Hindlimb muscle (tissue), 1 donor: ENCODE measurements at places on chromosomes 1 and 21.
A peak's percentile ranks its signal among the peaks of the same experiment; 100 is the strongest.

DNA sequence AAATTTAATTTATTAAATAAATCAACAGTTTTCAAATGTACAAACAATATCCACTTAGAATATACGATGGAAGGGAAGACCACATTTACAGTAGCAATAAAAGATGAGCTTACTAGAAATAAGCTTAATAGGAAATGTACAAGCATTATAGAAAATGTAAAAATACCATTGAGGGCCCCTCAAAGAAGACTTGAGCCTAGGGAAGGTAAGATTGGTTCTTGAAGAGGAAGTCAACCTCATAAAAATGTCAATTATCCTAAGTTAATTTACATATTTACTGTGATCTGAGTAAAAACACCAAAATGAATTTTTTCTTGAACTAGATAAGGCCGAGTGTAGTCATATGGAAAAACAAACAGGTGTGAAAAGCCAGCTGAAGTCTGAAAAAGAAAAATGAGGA lies 39.7 kb upstream of the TRIM67 start:
- no peak for DNase-seq

DNA sequence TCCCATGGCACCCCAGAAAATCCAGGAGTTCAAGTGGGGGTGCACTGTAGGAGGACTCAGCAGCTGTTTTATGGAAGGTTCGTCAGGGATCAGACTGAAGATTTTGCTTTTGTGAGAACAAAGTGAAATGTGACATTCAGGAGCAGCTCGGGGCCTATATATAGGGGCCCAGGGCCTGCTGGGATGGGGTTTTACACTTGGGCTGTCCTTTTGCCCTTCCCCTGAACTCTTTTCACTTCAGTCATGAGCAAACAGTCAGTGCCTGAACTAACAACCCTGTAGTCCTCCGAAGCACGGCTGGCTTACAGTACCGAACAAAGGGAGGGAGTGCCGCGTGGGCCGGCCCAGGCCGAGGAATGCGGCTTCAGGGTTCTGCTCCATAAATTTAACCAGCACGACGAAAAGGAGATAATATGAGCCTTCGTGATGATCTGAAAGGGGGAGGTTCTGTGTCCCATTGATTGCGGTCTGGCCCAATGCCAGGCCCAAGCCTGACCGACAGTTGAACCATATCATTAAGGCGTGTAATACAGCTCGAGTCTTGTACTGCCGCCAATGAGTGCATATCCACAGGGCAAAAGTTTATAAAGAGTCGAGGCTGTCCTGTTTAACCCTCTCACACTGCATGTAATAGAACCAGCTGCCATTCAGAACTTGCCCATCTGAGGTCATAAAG lies 139.9 kb downstream of the DHRS3 start:
- peak; percentile 91 for DNase-seq

DNA sequence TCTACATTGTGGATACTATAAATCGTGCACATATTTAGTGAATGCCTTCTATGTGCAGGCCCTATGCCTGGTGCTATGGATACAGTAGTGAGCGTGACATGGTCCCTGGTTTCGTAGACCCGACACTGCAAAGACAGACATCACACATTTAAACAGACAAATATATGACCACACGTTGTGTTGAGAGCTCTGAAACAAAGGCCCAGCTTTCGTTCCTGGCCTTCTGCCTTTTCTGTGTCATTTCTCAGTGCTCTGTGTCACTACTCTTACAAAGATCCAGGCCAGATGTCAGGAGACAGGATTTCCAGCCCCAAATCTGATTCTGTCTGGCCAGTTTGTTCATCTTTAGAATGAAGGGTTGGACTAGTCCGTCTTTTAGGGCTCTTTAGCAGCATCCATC lies 19.3 kb upstream of the TRABD2B start:
- DNase-seq = no peak

DNA sequence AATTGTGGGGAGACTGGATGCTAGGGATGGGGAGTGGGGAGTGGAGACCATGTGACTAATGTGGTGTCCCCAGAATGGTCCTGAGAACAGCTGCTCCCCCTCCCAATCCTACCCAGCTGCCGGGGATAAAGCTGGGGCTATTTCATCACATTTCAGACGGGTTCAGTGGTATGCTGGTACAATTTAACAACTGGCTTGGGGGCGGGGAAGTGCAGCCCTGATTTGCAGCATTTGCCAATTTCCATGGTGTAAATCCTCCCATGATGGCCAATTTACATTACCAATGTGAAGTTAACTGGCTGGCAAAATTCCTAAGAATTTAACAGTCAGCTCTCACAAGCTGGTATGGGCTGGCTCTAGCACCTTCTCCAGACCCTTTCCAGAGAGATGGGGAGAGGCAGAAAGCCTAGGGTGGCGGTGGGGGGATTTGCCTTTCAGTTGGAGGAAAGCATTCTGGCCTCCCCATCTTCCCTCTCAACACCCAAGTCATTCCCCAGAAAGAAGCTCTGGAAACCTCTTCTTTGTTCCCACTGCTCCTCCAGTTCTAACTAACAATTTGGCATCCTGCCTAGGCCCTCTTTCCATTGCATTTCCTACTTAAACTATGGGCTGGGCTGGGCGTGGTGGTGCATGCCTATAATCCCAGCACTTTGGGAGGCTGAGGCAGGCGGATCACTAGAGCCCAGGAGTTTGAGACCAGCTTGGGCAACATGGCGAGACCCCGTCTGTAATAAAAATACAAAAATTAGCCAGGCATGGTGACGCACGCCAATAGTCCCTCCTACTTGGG lies 11.3 kb upstream of the ADGRB2 start:
- DNase-seq = no peak

DNA sequence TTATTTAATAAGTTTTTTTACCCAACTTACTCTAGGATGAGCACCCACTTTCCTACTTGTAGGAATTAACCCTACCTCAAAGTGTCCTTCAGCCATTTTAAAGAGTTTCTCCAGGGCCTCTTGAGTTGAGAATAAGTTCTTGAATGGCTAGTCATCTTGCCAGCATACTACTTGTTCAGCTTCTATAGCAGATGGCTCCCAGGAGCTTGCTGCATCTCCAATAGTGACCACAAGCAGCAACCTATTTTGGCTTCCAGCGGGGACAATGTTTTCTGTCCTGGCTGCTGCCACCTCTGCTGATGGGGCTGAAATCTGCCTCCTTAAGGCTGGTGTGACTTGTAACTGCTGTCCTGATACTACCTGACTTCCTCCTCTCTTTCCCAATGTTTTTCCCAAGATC lies 20.8 kb upstream of the PIK3R3 start:
- no peak for DNase-seq

GRCh38 chr1:30253807-30254440 lies 469.5 kb downstream of the MATN1 start:
- no peak for DNase-seq

DNA sequence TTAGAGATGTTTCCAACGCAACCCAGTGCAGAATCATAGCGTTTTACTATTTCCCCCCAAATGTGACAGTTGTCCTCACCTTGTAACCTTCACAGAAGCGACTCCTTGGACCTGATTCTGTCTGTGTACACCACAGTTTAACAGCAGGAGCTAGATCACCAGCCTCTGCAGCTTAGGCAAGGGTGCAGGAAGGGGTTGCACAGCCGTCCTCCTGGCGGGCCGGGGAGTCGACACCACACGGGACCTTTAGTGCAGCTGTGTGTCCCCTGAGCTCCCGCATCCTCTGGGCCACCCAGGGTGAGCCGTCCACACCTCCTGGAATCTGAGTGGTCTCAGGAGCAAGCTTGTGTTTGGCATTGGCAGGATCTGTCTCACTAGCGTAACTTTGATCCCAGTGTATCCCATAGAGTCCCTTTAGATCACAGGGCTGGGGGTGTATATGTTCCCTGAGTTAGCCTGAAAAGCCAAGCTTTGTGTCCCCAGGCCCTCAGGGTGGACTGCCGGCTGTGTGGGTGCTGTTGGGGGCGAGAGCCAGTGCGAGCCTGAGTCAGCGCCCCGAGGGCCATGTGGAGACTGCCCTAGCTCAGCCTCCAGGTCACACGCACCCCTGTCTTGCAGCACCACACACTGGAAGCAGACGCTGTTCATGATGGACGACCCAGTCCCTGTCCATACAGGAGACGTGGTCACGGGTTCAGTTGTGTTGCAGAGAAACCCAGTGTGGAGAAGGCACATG lies 27.5 kb downstream of the PRMT2 start:
- DNase-seq = no peak

GRCh38 chr1:37197411-37197810 lies 163.1 kb upstream of the GRIK3 start:
- no peak for DNase-seq

DNA sequence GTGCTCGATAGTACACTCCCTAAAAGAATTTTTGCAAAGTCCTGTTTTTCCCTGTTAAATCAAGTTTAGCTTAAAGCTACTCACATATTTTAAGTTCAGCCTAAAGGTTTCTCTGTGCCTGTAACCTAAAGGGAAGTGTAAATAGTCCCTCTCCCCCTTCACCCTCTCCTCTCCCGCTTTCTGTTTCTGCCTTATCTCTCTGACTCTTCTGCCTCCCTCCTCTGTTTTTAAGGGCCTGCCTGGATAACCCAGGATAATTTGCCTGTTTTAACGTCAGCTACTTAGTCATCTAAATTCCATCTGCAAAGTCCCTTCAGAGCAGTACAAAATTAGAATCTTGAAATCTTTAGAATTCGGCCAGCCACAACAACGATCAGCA lies 92.6 kb downstream of the NID1 start:
- peak; percentile 32 for DNase-seq

DNA sequence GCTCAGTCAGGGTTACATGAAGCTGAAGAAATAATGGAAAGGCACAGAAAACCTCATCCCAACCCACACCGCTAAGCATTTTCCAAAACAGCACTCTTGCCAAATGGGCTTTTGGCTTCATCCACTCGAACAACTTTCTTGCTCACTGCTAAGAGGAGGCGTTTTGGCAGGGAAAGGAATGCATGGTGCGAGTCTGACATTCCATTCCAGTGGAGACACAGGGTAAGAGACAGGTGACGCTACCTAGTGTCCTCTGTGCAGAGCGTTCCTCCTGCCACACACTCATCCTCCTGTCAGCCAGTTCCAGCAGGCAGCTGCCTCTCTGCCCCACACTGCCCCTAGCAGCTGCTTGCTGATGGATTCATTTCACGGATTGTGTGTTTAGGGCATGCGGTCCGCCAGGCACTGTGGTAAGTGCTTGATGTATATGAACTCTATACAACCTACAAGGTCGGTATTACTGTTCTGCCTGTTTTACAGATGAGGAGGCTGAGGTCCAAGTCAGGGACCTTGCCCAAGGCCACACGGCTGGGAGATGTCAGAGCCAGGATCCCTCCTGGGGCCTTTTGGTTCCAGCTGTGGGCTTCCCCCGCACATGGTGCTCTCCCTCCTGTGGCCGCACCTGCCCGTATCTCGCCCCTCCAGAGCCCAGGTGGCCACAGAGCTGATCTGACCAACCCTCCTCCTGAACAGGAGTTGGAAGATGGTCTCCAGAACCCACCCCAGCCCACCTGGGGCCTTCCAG lies 25.7 kb upstream of the BACE2 start:
- DNase-seq = peak; percentile 75

GRCh38 chr1:176098560-176098959 lies 108.5 kb downstream of the COP1 start:
- no peak for DNase-seq

DNA sequence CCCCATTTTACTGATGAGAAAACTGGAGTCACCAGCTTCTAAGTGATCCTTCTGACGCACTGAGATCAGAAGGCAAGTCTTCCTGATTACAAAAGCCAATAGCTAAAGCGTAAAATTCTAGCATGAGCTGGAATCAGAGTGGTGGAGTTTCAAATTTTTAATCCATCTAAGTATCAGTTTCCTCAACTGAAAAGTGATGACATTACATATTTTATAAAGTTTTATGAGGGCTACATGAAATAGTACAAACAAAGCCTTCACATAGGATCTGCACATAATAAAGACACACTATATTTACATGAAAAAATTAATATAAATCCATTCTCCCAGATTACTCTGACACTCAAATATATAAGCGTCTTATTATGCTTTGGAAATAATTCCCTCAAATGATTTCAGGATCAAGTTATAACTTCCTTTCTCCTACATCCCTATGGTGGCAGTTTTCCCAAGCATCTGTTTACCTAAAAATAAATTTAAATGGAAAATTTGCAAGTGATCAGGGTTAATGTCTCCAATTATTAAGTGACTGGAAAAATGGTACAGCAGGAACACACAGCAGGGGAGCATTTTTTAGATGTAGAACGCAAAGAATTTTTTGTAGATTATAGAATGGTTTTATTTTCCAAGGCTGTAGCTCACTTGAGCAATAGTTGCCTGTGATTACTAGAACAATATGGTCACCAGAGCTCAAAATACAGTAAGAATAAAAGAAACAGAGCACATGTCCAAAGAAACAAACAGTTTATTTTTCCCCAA lies 490.4 kb upstream of the C1orf87 start:
- DNase-seq = peak; percentile 54

GRCh38 chr1:238191170-238191569 lies 300.4 kb upstream of the ZP4 start:
- DNase-seq = no peak
